H9 (cell line): ENCODE measurements at places on chromosomes 16 and 17.

GRCh38 chr16:21613781-21614180 is 14.4 kb downstream of the METTL9 start:
- no peak for DNase-seq

DNA sequence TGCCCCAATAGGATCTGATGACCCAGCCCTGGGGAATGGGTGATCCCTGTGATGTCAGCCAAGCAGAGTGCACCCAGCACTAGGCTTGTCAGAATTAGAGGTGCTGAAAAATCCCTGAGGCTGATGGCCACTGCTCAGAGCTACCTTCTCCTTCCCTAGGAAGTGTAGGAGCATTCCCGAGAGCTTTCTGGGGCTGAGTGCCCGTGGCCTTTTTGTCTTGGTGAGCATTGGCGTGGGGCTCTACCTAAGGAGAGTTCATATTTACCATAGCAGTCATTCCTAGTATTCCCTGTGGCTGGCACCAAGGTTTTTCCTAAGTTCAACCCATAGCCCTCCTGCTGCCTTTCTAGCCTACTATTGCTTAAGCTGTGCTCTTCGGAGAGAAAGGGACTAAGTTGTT is 22.6 kb upstream of the ARHGAP23 start:
- DNase-seq = peak; percentile 27

GRCh38 chr17:12320286-12320685 is 299.6 kb downstream of the MAP2K4 start:
- DNase-seq = no peak

DNA sequence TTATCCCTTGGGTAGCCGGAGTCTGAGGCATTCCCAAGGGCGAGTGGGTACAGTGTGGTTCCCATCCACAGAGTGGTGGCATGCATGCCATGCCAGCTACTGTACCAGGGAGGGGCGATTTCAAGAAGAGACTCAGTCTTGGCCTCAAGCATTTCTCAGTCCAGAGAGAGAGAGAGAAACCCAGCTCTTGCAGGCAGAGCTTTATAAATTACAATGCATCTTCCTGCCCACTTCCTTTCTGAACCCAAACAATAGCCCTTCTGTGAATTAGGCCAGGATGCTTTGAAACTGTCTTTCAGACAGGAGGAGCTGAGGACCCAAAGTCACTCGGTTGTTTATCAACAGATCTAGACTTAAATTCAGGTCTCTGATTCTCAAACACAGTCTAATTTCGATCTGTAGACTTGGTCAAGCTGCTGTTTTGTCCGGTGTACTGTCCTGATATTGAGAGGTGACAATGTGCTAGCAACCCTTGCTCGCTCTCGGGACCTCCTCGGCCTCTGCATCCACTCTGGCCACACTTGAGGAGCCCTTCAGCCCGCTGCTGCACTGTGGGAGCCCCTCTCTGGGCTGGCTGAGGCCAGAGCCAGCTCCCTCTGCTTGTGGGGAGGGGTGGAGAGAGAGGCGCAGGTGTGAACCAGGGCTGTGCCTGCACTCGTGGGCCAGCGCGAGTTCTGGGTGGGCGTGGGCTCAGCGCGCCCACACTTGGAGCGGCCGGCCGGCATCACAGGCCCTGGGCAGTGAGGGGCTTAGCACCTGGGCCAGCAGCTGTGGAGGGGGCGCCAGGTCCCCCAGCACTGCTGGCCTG is 408.0 kb downstream of the UTP18 start:
- DNase-seq = no peak

DNA sequence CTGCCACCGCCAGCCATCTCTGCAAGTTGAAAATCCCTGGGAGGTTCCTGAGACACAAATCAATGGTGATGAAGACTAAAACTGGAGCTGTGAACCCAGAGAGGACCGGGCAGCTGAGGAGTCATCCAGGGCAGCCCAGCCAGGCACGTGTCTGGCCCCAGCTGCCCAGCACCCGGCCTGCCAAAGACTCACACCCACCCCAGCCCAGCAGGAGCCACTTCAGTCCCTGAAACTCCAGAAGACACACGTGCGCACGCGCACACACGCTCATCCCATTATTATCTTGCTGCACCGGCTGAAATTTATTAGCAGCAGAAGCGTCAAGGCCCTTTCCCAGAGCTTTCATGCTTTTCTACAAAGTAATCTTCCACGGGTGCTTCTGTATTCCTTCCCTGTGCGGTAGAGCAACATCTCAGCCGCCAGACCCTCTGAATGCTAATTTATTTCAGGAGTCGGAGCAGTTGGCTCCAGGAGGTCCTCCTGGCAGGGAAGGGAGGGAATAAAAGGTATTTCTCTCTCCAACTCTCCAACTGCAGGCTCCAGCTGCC is 59.8 kb upstream of the RBFOX3 start:
- no peak for DNase-seq

DNA sequence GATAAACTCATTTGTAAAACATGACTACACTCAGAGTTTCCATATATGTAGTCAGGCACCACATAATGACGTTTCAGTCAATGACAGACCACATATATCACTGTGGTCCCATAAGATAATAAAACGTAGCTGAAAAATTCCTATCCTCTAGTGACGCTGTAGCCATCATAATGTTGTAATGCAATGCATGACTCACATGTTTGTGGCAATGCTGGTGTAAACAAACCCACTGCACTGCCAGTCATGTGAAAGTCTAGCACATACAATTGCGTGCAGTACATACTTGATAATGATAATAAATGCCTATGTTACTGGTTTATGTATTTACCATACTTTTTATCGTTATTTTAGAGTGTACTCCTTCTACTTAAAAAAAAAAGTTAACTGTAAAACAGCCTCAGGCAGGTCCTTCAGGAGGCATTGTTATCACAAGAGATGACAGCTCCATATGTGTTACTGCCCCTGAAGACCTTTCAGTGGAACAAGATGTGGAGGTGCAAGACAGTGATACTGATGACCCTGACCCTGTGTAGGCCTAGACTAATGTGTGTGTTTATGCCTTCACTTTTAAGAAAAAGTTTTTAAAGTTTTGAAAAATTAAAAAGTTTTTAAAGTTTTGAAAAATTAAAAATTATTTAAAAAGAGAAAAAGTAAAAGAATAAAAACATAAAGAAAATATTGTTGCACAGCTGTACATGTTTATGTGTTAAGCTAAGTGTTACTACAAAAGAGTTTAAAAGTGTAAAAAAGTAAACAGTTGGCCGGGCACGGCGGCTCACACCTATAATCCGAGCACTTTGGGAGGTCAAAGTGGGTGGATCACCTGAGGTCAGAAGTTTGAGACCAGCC is 9.0 kb downstream of the STAT5B start:
- no peak for DNase-seq
